ENCODE measurements at places on chromosomes 2 and 18.

DNA sequence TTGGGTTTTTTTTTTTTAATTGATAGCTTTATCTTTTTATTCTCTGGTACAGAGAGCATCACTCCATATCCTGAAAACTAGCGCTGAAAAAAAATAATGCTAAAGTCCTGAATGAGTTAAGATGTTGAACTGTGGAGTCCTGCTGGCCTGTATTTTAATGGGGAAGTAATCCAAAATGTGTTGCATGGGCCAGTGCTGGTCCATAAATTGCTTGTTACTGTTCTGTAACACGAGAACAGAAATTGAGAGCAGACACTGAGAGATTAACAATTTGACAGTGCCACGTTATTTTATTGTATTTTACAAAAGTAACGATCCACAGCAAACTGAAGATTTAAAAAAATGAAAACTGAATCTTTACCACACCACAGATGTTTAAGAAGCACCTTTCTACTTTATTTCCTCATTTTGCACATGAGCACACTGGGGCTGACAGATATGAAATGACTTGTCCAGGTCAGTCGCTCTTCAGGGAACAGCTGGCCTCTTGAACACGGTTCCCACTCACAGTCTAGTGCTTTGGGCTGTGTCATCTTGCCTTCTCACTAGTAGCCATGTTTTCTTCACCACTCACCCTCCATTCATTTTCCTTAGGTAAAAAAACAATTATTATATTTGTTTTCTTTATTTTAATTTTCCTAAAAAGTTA, 35.3 kb downstream of the ZCCHC2 start:
- DNase-seq, result no peak

DNA sequence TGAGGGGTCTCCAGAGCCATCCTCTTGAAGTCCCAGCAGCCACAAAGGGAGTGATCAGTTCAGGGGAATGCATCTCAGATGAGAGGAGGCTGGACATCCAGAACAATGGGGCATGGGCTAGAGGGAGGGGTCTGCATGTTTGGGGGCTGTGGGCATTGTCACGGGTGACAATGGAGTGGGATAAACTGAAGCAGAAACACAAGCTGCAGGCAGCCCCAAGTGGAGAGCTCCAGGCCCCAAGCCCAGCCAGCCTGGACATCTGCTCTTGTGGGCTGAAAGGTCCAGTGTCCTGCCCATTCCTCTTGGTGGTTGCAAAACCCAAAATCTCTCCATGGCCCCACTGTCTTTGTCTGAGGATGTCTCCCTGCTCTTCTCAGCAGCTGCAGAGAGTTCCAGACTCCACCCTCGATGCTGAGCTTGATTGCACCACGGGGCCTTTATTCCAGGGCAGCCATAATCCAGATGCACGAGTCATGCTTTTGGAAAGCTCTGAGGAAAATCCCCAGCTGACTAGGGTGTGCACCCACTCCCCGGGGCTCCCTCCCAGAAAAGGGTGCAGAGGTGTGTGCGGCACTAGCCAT, 149.4 kb downstream of the TNS1 start:
- DNase-seq, result no peak

GRCh38 chr2:2919574-2920365, 457.8 kb downstream of the EIPR1 start:
- DNase-seq, result no peak

GRCh38 chr18:74155276-74155675, 7.0 kb downstream of the TIMM21 start:
- no peak for DNase-seq

GRCh38 chr2:135590619-135591260, 59.5 kb downstream of the R3HDM1 start:
- DNase-seq, result no peak

DNA sequence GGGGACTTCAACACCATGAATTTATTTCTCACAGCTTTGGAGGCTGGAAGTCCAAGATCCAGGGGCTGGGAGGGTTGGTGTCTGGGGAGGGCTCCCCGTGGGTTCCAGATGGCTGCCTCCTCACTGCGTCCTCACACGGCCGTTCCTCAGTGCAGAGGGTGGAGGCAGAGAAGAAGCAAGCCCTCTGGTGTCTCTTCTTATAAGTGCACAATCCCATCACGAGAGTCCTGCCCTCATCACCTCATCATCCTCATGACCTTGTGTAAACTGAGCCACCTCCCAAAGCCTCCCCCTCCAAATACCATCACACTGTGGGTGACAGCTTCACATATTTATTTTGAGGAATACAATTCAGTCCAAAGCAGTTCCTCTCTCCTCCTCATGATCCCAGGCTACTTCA, 26.3 kb downstream of the TMEM163 start:
- DNase-seq, result no peak

- DNase-seq, result no peak
Observed at GRCh38 chr2:65870826-65871225, 438.4 kb upstream of the SPRED2 start.
